Suppressor macrophage treated with lipopolysaccharide for 1 hour (primary cell): ENCODE measurements at places on chromosomes 3 and 15.
A peak's percentile ranks its signal among the peaks of the same experiment; 100 is the strongest.

GRCh38 chr3:128339491-128340012 lies 127.1 kb downstream of the DNAJB8 start:
- no peak for DNase-seq

- DNase-seq = peak; percentile 5
These were observed 406.2 kb downstream of the RBMS3 start for GRCh38 chr3:29686889-29687592.

GRCh38 chr3:159817571-159817970 lies 171.1 kb upstream of the IL12A start:
- no peak for DNase-seq

DNA sequence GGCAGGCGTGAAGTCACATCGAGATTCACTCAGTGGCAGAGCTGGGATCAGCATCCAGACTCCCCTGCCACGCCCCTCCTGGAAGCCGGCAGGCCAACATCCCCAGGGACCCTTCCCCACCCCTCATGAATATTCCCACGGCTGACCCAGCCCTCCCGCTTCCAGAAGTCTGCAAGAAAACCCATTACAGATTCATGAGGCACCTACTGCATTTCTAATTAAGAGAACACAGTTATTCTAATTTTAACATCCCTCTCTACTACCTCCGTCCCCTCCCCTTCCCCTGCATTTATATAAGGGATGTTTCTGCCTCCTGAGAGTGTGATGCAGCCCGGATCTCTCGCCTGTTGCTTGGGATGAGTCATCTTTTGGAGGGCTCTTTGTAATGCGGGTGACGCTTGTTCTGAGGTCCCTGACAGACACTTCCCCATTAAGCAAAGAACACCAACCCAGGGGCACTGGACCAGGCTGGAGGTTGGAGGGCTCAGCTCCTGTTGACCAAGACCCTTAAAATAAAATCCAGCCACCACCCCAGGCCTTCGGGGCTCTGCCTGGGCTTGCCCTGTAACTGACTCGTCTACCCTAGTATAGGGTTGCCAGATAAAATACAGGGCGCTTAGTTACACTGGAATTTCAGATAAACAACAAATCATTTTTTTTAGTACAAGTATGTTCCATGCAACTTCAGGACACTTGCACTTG lies 118.7 kb downstream of the NUP210 start:
- peak; percentile 87 for DNase-seq

- DNase-seq = no peak
These were observed 105.5 kb downstream of the NLGN1 start for GRCh38 chr3:173502983-173503568.

DNA sequence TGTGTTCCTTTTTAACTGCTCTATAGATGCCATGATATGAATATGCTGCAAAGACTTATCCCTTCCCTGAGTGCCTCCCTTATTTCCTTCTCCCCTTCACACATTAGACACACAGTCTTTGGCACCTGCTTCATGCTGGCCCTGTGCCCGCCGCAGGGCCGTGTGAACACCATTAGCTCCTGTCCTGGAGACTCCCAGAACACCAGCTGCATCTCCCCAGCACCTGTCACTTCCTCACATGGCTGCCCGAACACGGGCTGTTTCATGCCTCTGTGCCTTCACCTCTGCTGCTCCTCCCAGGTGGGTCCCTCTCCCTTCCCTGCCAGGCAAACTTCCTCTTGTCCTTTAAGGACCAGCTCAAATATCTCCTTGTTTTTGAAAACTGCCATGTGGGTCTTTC lies 40.5 kb upstream of the SEC13 start:
- no peak for DNase-seq

GRCh38 chr3:111285694-111286093 lies 214.1 kb downstream of the NECTIN3 start:
- DNase-seq = no peak

DNA sequence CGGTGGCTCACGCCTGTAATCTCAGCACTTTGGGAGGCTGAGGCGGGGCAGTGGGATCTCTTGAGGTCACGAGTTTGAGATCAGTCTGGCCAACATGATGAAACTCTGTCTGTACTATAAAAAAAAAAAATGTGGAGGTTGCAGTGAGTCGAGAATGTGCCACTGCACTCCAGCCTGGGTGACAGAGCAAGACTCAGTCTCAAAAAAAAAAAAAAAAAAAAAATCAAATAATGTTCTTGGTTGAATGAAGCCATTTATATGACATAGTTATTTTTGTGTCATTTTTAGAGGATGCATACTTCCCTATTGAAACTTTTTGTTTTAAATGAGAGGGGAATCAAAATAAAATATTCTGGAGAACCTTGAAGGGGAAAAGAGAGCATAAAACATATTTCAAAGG lies 3.1 kb downstream of the HMCES start:
- DNase-seq = peak; percentile 8

DNA sequence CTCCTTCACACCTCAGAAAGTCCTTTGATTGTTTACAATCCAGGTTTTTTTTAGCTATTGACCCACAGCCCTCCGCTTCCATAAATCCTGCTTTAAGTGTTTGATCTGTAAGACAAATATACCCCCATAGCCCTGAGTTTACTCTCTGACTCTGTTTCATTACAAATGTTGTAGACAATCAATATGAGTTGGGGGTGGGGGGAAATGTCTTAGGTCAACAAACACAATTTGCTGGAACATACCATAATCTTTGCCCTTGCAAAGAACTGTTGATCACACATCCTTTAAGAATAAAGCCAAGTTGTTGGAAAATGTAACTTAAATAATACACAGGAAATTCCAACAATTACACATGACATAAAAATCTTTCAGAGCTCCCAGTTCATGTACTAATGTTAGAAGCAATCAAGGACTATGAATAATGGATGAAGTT lies 301.8 kb upstream of the SEMA6D start:
- DNase-seq = no peak

GRCh38 chr15:25422021-25422420 lies 16.8 kb downstream of the UBE3A start:
- DNase-seq = no peak

GRCh38 chr3:79810581-79810980 lies 42.8 kb upstream of the ROBO1 start:
- DNase-seq = no peak

DNA sequence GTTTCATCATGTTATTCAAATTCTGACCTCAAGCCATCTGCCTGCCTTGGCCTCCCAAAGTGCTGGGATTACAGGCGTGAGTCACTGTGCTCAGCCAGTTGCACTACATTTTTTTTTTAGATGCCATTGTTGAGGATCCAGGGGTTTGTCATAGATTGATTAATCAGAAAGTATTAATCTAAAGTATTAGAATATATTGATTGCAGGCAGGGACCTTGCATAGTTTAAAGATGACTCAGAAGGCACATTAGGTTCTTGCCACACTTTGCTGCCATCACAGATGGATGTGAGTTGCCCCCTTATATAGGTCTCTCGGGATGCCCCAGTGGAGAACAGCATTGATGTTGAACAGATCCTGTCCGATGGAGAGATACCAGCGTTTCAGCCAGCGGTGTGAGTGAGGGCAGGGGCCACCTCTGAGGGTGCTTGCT lies 41.1 kb downstream of the IGF1R start:
- DNase-seq = no peak

- DNase-seq = no peak
These were observed 37.6 kb upstream of the RHCG start for GRCh38 chr15:89533861-89534544.

DNA sequence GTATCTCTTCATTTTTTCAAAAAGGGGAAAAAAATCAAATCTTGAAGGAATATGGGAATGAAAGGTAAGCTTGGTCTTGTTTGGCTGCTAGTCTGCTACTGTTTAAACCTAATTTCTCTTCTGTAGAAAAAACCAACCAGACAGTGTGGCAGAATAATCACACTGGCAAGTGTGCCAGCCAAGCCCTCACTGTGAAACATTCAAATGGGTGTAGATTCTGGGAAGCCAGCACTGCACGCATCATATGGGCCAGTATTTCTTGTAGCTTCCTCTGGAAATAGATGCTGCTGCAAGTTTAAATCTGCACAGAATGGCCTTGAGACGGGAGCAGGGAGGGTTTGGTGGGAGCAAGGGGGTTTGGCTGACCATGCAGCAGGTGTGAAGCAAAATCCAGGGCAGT lies 62.1 kb downstream of the POMGNT2 start:
- DNase-seq = no peak

GRCh38 chr3:71089271-71089847 lies 494.2 kb downstream of the FOXP1 start:
- DNase-seq = no peak
